ENCODE measurements at places on chromosomes 5 and 9.
A peak's percentile ranks its signal among the peaks of the same experiment; 100 is the strongest.

- DNase-seq: no peak
These were observed 133.6 kb upstream of the CDKN2B start for GRCh38 chr9:22142671-22143070.

- DNase-seq: no peak
These were observed 20.2 kb downstream of the HAVCR1 start for GRCh38 chr5:157038568-157039187.

GRCh38 chr5:135881244-135881643 is 14.4 kb downstream of the IL9 start:
- no peak for DNase-seq

DNA sequence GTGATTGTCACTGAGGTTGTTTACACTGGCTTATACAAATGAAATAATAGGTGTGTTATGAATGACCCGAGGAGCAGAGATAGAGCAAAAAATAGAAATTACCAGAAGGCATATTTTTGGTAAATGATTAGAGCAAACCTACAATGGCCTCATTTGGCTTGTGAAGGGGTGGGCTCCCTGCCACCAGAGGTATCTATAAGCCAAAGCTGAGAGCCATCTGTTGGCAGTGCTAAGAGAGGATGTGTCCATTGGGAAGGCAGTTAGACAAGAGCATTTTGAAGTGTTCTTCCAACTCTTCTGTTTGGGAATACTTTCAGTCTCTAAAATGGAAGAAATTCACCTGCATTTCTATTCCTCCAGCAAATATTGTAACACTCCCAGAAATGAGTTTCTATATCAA is 10.6 kb downstream of the NIPAL4 start:
- no peak for DNase-seq

GRCh38 chr9:93501406-93501805 is 48.0 kb upstream of the FAM120AOS start:
- no peak for DNase-seq

GRCh38 chr5:161547738-161548486 is 1.4 kb upstream of the GABRB2 start:
- DNase-seq: peak; percentile 31

DNA sequence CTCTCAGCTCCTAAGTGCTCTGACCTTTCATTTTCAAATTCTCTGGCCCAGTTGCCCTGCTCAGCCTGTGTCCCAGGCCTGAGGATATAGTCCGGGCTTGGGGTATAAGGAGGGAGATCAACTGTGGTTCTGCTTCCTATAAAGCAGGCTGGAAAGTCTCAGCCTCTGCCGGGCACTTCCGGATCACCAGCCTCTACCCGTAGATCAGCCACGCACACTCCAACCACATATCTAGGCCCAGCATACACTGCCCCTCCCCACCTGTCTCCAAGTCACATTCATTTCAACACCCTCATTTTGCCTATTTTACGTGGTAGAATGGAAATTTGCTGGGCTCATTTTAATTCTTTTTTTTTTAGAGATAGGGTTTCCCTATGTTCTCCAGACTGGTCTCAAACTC is 3.1 kb downstream of the ZER1 start:
- DNase-seq: no peak

DNA sequence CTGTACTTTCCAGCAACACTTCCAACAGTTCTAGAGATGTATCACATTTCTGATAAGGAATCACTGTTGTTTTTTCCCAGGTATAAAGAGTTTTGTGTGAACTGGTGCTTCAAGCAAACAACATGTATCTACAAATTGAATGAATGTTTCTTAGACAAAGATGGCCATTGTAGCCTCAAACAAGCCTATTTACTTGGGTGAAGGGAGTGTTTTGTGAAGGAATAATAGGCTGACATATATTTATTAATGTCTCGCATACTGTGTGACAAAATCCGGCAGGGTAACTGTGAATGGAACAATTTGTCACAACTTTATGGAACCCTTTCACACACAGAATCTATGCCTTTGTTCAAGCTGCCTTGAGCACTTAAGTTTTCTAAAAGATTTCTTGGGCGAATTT is 24.8 kb upstream of the DAB2 start:
- DNase-seq: no peak

GRCh38 chr5:135996611-135997010 is 32.2 kb upstream of the TGFBI start:
- no peak for DNase-seq

GRCh38 chr5:181160152-181160754 is 12.9 kb downstream of the OR2V2 start:
- peak; percentile 87 for DNase-seq

DNA sequence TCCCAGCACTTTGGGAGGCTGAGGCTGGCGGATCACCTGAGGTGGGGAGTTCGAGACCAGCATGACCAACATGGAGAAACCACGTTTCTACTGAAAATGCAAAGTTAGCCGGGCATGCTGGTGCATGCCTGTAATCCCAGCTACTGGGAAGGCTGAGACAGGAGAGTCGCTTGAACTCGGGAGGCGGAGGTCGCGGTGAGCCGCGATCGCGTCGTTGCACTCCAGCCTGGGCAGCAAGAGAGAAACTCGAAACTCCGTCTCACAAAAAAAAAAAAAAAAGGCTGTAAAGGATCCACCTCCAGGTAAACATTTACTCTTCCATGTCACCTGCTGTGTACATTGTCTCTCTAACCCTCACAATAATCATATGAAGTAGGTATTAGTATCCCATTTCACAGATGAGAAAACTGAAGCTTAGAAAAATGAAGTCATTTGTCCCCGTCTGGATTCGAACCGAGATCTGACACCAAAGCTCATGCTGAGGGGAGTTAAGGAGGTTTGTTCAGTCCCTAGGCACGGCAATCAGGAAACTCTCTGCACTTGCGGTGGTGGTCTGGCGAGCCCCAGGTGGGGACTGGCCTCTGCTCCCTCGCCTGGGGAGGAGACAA is 494 bp upstream of the DOCK2 start:
- DNase-seq: no peak

DNA sequence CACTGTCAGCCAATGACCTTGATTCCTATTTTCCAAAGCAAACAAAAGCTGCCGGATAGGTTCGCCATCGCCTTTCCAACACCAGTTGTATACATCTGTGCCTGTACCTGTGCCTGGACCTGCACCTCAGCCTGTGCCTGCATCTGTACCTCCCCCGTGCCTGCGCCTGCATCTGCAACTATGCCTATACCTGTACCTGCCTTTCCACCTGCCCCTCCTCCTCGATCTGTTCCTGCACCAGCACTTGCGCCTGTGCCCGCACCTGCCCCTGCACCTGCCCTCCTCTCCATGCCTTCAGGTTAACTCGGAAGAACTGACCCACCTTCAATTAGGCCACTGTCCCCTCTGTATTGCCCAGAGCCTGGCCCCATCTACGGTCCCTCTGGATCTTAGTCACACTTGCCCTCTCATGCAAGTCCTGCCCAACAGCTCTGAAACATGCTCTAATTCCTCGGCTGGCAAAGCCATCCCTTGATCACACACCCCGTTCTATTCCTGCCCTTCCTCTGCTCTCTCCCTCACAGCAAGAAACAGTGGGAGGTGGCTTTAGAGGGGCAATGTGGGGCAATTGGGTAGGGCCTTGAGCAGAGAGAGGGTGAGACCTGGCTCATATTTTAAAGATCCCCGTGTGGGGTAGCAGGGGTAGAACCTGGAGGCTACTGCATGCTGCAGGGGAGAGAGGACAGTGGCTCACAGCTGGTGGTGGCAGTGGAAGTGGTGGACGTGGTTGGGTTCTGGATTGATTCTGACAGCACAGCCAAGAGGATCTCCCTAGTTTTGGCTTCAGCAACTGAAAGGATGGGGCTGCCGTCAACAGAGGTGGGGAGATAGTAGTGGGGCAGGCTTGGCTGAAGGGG is 59.6 kb upstream of the PHYKPL start:
- no peak for DNase-seq

DNA sequence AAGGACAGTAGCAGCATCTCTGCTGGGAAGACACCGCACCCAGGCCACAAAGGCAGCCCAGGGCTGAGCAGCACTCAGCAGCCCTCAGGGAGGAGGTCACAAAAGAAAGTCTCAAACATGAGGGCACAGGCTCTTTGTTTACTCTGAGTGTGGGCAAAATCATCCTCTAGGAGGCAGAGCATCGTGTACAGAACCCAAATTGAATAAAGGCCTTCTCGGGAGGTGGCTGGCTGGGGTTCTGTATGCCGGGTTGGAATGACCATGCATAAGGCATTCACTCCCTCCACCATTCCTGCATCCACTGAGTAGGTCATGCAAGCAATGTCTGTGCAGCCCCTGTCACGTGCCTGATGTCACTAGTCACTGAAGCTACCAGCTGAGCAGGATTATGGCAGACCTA is 412.8 kb downstream of the SPOCK1 start:
- DNase-seq: no peak

DNA sequence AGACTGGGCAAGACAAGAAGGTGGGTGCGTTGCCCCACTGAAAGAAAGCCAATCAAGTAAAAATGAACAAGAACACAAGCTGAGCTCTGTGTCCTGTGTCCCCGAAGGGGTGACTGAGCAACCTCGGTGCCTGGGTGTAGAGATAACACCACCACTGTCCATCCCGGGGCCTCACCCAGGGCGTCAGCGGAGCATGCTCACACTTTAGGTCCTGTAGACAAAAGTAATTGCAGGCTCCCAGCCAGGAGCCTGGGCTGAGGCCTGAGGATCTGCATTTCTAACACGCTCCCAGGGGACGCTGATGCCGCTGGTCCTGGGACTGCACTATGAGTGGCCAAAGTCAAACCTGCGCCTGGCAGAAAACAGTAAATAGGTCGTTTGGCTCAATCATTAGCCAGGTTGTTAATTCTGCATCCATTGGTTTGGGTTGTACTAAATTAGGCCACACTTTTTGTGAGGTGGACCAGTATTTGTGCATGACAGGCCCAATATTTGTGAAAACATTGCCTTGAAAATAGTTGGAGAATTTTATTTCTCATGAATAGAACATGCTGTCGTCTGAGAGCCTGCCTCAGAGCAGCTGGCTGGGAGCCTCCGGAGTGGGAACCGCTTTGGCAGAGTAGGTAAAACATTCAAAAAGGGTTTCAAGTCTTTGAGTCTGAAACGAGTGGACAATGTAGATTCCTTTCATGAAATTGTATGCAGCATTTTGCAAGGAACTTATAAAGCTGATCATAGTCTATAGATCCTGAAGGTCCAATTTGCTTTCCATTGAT is 38.3 kb downstream of the ANKRD33B start:
- no peak for DNase-seq

- no peak for DNase-seq
These were observed 17.7 kb downstream of the BRD8 start for GRCh38 chr5:138160706-138161105.

DNA sequence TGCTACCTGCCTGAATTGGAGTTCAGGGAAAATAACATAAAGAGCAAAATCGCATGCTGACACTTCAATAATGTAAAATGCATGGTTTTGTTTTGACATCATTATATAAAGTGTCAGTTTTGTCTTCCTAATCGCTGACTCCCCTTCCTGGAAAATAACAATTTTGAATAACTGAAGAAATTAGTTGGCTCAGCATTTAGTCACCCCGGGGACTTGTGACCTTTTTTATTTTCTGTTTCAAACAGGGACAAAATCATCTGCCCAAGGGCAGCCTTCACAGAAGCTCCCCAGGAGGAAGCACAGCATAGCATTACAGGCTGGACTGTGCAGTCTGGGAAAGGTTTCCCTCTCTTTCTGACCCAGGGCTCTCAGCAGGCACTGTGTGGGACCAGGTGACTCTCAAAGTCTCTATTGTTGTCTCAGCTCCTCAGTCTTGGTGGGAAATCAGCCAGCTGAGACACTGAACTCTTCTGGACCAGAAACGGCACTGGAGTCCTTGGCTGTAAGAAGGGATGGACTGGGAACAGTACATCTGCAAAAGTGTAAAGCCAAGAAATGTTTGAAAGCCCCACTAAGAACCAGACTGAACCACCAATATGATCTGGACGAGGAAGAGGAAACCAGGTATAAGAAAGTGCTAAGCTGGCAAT is 671.3 kb upstream of the KLF4 start:
- DNase-seq: no peak

- no peak for DNase-seq
These were observed 508.1 kb downstream of the NR2F1-AS1 start for GRCh38 chr5:93072831-93073459.

- no peak for DNase-seq
These were observed 27.7 kb upstream of the PAX5 start for GRCh38 chr9:37061768-37062167.

DNA sequence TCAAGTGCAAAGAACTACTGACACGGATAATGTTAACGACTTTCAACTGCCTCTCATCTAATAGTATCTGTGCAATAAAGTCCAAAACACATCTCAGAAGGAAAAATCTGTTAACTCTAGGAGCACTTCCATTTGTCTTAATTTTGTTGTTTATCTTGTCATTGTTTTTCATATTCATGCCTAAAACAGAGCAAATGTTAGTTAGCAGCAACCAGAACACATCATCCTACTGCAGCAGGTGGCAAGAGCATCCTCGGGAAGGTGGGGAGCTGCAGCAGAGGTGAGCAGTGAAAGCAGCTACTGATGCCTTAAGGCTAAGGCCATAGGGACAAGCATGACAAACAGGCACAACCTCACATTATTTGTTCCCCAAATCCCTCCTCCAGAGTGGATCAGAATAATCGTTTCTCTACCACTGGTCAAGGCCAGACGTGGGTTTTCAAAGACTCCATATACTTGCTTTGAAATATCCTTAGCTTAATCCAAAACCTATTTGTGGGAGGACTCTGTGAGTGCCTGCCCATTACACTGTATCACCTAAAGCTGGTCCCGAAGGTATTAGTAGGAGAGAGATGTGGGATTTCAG is 1.0 kb downstream of the HMGCS1 start:
- peak; percentile 15 for DNase-seq
